Right cardiac atrium (tissue), 5 donors: ENCODE measurements at places on chromosomes 13 and 19. TPM values are rescaled to one million over a fixed set of nuclear protein-coding genes. Genes with fewer than 3 reads are reported as not detected.

DNA sequence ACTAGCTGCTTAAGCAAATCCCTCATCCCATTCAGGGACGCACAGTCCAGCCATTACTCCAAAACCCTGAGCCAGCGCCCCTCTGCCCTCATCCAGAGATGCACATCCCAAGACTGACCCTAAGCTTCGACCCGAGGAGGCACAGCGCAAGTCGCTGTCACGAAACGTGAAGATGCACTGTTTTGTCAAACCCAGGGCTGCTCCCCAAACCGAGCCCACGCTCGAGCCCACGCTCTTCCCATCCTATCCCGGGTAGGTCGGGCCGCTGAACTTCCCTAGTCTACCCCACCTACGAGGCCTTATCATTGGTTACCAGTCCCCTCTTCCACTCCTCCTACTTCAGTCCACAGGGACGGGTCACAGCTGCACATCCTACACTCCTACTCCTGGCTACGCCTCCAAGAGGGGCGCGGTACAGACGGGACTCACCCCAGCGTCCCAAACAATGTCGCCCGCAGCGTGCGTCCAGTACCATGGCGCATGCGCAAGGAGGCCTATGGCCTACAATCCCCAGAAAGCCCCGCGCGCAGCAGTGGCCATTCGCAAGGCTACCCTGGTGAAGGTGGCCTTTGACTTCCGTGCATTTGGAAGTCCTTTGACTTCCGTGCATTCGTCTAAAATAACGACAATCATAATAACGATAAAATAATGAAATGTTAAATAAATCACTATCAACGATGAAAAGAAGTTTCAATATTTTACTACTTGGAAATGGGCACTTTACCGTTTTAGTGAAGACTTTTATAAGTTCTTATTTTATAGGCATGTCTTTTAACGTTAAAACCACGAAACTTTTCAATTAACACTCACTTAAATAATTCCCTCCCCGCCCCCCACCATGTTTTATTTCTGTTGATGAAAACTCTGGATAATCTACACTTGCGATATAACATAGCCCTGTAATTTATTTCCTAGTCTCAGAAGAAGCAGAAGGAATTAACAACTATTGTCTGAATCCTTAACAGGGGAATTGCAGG, at the start of gene ZNF285:
Gene ZNF285 (minus strand): TSS at position 470 of the 977 bp plus-strand sequence. CDS start 4,395 bp downstream, outside the sequence.
- peak; percentile 99 for DNase-seq

DNA sequence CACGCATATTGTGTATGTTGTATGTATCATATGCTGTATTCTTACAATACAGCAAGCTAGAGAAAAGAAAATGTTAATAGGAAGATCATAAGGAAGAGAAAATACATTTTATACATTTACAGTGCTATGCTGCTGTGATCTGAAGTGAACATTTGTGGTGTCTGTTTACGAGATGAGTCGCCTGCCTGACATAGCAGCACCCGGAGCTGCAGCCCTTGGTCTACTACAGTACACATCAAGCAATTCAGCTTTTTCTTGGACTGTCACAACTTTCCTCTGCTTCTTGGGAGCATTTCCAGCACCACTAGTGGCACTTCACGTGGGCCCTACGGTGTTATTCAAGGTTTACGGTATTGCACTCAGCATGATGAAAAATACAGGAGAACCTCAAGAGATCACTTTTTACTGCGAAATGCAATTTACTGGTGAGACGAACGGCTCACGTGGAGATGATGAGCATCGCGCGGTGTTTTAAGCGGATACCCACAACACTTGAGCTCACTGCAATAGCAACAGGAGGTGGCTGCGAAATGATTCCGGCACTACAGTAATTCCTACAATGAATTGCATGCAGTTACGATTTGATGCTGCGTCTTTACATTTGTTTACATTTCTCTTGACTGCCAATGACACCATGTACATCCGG, 308.4 kb downstream of the FGF9 start:
- DNase-seq, result no peak

Gene CIC
- 40.0 TPM for total RNA-seq

- no peak for DNase-seq
Measured at GRCh38 chr13:65597839-65598818, 1632.0 kb downstream of the PCDH9 start.

DNA sequence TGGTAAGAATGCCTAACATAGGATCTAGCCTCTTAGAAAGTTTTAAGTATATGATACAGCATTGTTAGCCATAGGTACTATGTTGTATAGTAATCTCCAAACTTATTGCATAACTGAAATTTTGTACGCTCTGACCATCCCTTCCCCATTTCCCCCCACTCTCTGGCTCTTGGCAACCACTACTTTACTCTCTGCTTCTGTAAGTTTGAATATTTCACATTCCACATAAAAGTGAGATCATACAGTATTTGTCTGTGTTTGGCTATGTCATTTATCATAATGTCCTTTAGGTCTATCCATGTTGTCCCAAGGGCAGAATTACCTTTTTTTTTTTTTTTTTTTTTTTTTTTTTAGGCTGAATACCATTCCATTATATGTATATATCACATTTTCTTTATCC, 396.9 kb downstream of the DLEU7 start:
- no peak for DNase-seq

GRCh38 chr19:39582442-39582841, 19.9 kb upstream of the LGALS13 start:
- DNase-seq, result no peak

DNA sequence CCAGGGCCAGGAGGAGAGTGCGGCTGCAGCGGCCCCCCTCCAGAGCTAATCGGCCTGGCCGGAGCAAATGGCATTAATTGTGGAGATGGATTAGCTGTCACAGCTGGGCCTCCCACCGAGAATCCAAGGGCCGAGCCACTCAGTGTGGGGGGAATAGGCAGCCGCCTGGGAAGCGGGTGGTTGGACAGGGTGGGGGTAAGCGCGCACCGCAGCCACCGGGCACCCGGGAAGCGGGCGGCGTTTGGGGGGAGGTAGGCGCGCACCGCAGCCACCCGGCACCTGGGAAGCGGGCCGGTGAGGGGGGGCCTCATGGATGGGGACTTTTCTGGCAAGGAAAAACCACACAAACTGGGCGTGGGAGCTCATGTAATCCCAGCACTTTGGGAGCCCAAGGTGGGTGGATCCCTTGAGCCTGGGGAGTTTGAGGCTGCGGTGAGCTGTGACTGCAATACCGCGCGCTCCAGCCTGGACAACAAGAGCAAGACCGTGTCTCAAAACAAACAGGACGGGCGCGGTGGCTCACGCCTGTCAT, 9.7 kb downstream of the R3HDM4 start:
- no peak for DNase-seq

DNA sequence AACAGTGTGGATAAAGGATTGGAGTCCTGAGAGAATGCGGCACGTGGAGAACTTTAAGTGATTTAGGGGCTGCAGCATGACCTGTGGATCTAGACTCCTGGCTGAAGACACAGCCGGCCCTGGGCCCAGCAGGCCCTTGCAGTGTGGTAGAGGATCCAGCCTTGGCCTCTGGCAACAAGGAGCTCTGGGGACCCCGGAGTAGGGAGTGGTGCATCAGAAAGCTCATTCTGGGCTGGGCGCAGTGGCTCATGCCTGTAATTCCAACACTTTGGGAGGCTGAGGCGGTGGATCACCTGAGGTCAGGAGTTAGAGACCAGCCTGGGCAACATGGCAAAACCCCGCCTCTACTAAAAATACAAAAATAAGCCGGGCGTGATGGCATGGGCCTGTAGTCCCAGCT, 76.0 kb downstream of the CHST8 start:
- no peak for DNase-seq

Gene GIPR
- total RNA-seq, result 12.2 TPM

GRCh38 chr13:78787190-78787589, 128.2 kb upstream of the OBI1 start:
- no peak for DNase-seq

DNA sequence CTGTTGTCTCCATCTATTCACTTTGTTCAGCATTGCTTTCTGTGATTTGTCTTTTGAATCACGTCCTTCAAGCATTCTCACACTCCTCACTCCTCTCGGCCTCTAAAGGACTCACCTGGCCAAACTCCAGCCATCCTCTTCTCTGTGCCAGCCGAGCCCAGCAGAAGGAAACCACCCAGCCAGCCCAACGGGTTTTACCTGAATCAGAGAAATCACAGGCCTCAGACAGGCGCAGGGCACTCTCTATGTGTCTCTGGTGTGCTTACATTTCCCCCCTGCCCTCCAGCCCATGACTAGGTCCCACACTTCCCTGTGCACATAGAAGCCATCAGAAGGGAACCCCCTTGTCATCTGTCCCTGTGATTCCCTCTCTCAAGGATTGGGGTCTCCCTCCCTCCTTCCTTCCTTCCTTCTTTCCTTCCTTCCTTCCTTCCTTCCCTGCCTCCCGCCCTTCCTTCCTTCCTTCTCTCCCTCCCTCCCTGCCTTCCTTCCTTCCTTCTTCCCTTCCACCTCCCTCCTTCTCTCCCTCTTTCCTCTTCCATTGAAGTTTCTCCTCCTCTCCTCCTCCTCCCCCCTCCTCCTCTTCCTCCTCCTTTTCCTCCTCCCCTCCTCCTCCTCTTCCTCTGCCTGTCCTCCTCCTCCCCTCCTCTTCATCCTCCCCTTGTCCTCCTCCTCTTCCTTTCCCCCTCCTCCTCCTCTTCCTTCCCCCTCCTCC, 8.8 kb upstream of the ZNF541 start:
- no peak for DNase-seq

Gene BCL3
- 19.1 TPM for total RNA-seq

DNA sequence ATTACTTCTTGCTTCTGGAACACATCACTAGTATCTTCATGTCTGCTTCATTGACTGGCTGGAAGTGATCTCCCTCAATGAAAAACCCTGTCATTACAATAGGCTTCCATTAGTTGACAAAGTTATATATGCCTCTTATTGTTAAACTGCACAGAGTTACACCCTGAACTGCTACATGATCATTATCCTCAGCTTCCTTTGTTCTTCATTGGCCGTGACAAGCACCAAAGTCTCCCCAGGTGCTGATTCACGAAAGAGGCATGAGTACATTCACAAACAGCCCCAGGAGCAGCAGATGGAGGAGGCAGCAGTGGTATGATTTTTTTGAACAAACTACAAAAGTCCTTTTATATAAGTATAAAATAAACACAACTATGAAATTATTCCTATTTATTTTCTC, 51.4 kb downstream of the VWA8 start:
- DNase-seq, result no peak

Gene DNAAF3
- 1.2 TPM for total RNA-seq

DNA sequence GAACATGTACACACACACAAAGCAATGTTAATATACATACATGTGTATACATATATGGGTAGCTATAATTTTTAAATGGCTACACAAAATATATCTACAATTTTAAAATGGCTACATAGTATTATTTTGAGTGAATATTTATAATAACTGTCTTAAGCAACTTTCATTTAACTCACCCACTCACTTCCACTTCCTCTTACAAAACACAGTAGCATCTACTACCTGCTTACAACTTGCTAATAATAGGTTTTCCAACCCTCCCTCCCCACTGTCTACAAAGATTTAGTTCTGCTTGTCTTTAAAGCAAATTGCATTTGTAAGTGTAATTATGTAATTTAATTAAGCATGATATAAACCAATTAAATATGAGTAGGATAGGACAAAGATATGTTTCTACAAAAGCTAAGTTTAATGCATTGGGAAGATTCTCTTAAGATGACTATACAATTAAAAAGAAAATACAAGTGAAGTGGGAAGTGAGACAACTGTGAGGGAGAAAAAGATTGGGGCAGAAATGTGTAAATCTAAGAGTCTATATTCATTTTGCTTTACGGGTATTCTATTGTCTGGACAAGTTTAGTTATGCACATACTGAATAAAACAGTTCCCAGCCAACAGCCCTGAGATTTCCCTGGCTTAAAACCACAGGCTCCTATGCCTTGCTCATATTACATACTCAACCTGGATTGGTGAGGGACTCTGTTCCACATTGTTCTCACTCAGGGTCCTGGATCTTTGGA, 583.1 kb downstream of the EFNB2 start:
- DNase-seq, result no peak

DNA sequence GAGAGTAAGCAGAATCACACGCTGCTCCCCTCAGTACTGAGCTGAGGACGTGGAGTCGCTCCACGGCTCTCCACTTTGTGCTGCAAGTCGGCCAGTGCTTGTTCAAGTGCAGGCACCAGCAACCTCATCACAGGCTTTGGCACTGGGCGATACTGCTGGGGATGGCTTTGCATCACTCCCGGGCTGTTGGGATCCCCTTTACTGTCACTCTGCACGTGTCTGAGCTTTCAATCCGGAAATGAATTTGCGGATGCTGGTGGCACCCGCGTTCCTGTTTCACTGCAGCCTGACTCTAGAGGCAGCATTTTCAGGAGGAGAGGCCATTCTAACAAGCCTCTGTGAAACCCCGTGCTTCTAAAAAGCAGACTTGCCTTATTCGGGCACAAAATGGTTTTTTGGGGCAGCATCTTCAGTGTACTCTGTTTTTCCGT, 19.1 kb downstream of the SMARCA4 start:
- no peak for DNase-seq

Gene SUCLA2
- total RNA-seq, result 90.7 TPM

DNA sequence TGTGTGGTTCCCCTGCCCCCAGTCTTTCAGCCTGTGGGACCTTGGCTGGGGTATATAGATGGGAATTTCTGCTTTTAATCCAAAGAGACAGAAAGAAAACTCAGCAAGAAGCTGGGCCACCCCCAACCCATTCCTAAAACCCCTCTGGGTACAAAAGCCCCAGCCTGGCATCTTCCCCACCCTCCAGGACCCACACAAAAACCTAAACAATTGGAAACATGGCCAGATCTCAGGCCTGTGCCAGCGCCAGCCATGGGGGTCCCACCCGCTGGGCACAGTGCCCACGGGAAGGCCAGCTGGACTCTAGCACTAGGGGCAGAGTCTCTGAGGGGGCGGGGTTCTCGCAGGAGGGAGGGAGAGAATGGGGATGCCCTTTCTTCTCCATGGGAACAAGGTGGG, 8.6 kb downstream of the LYL1 start:
- peak; percentile 78 for DNase-seq

DNA sequence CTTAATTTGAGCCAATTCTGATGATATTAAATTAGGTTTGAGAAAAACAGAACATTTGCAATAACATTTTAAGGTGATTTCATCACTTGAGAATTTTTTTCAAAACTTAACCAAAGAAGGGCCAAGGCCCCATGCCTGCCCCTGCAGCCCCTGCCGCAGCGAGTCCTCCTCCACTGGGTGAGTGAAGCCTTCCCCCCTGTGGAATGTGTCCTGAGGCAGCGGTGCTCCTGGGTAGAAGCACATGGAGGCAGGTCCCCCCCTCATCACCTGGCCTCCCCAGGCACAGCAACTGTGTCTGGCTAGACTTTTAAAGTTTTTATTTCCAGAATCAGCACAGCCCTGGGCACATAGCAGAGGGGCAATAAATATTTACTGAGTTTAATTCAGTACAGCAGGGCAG, 10.8 kb downstream of the SOX1 start:
- DNase-seq, result no peak

Gene ZNF383
- total RNA-seq, result 11.5 TPM
